Stimulated activated CD4-positive, alpha-beta T cell treated with anti-CD3 and anti-CD28 coated beads, TNF-alpha, amount 100 ng/mL, for 1 hour (primary cell): ENCODE measurements at places on chromosomes 6 and 20.
A peak's percentile ranks its signal among the peaks of the same experiment; 100 is the strongest.

DNA sequence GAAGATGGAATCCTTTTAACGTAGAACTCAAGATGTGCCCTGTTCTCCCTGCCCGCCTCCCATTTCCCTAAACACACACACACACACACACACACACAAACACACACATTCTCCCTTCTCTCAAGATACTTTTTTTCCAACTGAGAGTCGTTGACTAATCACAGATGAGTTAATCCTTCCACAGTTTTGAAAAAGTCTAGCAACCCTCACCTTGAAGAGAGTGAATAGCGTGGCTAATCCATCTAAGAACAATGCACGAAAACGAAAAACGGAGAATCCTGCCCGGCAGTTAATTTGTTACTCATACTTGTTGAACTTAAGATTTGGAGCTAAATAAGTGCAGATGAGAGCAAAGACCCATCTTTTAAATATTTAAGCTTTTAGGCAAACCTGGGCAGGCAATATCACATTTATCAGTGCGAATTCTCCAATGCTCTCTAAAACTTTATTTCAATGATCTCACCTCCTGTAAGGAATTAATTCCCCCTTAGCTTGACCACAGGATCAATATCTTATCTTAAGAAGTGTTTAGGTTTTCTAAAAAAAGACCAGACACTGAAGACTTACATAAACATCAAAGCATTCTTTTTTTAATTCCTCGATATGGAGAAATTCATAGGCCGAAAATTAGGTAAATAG lies 1.1 kb downstream of the AGPAT4 start:
- no peak for DNase-seq

DNA sequence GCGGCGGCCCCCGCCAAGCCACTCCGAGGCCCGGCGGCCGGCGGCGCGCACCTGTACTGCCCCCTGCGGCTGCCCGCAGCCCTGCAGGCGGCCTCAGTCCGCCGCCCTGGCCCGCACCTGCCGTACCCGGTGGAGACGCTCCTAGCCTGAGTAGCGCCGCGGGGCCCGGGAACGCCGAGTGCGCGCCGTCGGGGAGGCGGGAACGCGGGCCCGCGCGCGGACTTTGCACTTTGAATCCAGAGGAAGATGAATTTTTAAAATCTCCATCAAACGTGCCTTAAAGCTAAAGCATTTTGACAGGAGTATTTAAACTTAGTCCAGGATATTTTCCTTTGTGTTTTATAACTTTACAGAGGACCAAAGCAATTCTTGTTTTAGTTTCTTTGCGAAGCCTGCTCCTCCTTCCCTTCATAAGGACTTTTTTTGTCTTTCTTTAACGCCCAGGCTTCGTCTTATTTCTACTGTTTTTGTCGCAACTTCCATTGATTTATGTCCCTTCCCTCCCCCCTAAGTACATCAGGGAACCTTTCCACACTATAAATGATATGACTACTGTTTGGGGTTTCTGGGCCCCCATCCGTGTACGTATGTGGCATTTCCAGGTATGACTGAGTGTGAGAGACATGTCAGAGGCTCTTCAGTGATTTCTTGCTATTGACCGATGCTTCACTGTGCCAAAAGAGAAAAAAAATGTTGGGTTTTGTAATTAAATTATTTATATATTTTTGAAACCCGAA lies 2.0 kb downstream of the FOXQ1 start:
- no peak for DNase-seq

DNA sequence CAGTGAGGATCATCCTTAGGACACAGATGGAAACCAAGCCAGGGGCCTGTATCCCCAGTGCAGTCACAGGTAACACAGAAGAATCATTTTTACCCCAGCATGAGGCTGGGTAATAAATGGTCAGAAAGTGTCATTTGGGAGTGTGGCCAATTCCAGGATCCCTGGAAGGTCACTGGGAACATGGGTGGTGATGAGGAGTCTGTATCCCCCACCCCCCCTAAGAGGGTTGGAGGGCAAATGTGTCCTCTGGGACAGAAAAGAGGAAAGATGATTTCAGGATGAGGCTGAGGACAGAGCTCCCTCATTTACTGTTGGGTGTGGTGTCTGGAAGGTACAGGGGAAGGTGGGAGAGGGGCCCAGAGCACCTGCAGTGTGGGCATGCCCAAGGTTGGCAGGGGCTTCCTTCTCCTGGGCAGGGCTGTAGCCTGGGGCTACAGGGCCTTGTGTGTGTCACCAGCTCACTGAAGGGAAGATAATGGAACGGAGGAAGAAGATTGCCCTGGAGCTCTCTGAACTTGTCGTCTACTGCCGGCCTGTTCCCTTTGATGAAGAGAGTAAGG lies 34.5 kb downstream of the PLCG1 start:
- no peak for DNase-seq

- DNase-seq, result no peak
Measured at GRCh38 chr6:4446982-4447381, 311.6 kb upstream of the ECI2 start.

DNA sequence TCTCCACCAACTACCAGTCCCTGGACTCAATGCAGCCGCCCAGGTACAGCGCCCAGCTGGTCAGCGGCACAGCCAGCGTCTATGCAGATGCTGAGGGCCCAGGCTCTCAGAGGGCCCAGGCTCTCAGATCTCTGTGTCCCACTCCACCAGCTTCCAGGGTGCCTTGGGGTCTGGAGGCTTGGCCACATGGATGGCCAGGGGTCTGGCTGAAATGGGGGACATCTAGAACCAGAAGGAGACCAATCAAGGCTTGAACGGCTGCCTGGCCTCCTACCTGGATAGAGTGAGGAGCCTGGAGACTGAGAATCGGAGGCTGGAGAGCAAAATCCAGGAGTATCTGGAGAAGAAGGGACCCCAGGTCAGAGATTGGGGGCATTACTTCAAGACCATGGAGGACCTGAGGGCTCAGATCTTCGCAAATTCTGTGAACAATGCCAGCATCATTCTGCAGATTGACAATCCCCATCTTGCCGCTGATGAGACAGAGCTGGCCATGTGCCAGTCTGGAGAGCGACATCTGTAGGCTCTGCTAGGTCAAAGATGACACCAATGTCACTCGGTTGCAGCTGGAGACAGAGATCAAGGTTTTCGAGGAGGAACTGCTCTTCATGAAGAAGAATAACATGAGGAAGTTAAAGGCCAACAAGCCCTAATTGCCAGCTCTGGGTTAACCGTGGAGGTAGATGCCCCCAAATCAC lies 44.1 kb upstream of the GRM4 start:
- peak; percentile 30 for DNase-seq

DNA sequence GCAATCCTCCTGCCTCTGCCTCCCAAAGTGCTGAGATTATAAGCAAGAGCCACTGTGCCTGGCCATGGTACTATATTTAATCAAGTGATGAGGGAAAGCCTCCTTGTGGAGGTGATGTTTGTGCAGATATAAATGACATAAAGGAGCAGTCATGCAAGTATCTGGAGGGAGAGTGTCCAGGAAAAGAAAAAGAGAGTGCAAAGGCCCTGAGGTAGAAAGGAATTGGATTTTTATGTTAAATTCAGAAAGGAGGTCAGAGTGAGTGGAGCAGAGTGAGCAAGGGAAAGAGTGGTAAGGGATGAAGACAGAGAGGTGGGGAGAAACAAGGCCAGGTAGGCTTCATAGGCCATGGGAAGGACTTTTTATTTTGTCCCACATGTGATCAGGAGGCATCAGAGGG lies 7.4 kb upstream of the FKBPL start:
- no peak for DNase-seq
